Stimulated activated CD4-positive, alpha-beta T cell treated with anti-CD3 and anti-CD28 coated beads, Interleukin-12 subunit alpha, Interleukin-12 subunit beta, amount 100 ng/mL, for 24 hours (primary cell): ENCODE measurements at places on chromosomes 13 and 19.

DNA sequence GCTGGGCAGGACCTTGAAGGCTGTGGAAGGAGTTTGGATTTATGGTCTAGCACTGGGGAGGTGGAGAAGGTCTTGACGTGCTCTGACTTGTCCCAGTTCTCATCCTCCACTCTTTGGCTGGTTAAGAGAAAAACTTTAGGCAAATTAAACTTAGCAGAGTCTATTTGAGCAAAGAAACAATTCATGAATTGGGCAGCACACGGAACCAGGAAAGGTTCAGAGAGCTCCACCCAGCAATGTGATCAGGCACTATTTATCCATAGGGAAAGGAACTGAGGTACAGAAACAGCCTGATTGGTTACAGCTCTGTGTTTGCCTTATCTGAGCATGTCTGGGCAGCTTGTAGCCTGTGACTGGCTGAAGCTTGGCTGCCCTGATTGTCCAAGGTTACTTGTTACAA lies 45.4 kb upstream of the CYP2B6 start:
- DNase-seq = no peak

GRCh38 chr19:14582894-14583340 lies at the start of gene CLEC17A:
CLEC17A (plus strand) TSS chr19:14583084; CDS start chr19:14583161, 77 bp downstream.
- no peak for DNase-seq

DNA sequence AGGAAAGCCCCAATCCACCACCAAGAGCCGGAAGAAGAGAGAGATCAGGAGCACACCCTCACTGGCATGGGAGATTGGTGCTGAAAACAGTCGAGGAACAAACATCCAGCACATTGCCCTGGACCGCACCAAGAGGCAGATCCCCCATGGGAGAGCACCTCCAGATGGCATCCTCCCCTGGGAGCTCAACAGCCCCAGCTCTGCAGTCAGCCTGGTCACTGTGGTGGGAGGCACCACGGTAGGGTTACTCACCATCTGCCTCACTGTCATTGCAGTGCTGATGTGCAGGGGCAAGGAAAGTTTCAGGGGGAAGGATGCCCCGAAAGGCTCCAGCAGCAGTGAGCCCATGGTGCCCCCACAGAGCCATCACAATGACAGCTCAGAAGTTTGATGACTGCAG lies 110.2 kb downstream of the STOML3 start:
- DNase-seq = no peak

DNA sequence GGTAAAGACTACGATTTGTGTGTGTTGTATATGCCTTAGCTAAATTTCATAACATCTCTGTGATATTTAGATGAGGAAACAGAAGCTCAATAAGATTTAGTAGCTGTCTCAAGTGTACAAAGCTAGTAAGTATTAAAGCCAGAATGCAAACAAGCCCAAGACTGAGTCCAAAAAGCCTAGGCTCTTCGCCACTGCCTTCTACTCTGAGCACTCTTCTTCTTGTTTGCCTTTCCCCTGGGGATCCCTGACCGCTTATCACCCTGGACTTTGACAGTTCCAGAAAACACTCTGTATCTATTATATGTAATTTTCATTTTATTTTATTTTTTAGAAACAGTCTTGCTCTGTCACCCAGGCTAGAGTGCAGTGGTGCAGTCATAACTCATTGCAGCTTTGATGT lies 5.8 kb downstream of the TM9SF2 start:
- DNase-seq = no peak

DNA sequence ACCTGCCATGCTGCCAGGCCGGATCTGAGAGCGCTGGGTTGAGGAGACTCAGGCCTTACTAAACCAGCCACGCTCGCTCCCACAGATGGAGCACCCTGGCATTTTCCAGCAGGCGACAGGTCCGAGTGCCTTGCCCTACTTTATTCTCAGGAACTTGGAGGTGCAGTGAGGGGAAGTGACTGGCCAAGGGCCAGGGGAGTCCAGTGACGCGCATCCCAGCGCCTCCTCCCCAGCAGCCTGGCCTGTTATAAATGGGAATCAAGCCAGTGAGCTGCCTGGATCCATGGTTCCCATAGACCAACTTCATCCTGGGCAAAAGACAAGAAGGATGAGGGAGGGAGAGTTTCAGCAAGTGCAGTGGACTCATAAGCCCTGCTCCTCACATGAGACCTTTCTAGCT lies 35.5 kb downstream of the TMED1 start:
- DNase-seq = no peak

DNA sequence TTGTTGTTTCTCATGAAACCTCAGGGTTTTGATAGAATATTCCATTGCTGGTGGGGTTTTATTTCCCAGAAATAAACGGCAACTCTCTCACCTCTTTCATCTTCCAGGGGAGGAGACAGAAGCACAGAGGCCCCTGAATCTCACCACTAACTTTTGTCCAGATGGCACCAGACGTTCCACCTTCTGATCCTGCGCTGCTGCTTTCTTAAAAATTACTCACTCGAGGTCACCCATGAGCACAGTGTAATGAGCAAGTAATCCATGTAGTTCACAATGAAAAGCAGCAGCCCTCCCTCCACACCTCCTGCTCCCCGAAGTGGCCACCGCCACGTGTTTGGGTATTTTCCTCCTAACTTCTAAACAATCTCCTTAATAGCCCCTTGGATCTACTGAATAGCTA lies 51.3 kb downstream of the TEX29 start:
- DNase-seq = no peak

DNA sequence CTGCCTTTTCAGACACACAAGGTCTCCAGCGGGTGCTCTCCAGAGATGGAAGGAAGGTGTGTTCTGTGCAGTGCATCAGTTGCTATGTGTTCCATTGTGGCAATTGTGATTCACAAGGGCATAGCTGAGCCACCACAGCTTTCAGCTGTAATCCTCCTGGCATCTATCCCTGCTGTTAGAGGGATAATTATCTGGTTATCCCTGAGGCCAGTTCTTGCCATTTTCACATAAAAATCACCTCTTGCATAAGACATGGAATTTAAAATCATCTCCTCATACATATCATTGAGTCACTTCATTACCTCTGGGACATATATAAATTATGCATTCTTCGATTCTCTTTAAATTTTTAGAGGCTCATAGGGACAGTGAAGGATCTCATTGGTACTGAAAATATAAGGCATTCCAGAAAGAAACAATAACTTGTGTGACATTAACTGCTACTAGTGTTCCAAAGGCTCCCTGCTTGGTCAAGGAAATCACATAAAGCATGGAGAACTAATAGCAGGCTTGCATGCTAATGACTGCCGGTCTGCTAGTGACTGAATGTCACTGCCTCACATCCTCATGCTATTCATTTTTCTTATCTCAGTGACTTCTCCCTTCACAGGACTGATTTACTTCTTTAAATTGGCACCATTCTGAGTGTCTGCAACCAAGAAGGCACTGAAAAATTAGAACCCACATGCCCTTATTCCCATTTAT lies 214.0 kb downstream of the ENOX1 start:
- DNase-seq = no peak

DNA sequence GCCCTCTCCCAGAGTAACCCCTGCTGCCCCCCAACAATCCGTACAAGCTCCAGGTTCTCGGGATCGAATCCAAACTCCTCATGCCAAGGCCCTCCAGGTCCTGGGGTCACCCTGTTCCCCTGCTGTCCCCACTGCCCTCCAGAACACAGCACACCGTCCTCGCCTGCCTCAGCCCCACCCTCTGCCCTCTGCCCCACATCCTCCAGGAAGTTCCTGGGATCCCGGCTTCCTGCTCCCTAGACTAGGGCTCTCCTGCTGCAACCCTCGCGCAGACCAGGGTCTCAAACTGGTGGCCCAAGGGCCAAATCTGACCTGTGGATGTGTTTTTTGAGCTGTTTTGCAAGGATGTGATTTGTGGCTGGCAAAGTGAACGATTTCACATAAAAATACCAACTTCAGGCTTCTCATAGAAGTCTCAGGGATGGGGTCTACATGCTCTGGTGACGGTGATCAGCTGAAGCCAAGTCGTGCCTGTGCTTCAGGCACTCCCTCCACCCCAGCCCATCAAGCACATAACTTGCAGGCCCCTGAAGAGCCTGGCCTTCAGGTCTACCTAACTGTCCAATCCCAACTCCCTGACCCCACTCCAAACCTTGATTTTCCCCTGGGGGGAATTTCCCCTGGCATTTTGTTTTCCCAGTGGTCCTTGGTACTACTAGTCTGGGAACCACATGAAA lies 1.8 kb downstream of the RABAC1 start:
- no peak for DNase-seq

- no peak for DNase-seq
Observed at GRCh38 chr19:31223740-31224534, 125.3 kb downstream of the TSHZ3 start.

- no peak for DNase-seq
Observed at GRCh38 chr13:39353988-39354387, 249.0 kb downstream of the LHFPL6 start.

DNA sequence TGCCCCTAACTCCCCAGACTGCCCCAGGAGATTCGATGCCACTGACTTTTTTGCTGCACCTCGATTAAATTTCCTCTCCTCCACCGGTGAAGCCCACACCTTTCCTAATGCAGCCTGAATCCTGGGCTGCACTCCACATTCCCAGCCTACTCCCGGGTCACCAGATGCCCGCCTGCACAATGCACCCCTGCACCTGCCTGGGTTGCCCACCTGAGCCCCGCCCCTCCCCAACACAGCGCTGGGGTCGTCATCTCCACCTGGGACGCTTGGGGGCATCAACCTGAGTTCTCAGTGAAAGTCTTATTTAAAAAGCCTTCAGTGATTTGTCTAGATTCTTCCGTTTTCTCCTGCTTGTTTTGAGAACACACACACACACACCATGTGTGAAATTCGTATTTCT lies 24.5 kb upstream of the DPP9 start:
- DNase-seq = no peak

GRCh38 chr19:54470991-54471782 lies 1.9 kb downstream of the CDC42EP5 start:
- no peak for DNase-seq

- DNase-seq = no peak
Observed at GRCh38 chr13:58313219-58313618, 681.7 kb downstream of the PCDH17 start.

DNA sequence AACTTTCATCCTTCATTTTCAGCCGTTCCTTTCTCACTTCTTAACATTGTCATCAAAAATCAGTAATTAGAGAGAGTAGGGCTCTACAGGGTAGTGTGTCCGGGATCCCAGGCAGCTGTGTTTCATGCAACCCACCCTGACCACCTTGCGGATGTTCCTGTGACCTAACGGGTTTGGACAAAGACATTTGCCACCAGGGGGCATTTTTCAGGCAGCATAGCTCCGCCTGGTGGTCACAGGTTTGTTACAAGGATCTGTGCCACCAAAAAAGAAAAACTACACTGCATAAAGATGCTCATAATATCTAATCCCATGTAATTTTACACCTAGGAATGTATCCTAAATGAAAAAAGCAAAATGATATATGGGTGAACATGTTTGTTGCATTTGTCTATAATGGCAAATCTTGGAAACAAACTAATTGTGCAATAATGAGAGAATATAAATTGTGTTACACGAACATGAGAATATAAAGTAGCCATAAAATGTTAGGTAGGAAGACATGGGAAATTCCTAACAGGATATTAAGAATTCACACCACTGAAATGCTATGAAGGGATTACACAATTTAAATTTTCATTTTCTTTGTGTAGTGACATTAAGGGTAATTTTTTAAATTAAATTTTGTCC lies 123.0 kb downstream of the SLC7A1 start:
- DNase-seq = peak; percentile 40

DNA sequence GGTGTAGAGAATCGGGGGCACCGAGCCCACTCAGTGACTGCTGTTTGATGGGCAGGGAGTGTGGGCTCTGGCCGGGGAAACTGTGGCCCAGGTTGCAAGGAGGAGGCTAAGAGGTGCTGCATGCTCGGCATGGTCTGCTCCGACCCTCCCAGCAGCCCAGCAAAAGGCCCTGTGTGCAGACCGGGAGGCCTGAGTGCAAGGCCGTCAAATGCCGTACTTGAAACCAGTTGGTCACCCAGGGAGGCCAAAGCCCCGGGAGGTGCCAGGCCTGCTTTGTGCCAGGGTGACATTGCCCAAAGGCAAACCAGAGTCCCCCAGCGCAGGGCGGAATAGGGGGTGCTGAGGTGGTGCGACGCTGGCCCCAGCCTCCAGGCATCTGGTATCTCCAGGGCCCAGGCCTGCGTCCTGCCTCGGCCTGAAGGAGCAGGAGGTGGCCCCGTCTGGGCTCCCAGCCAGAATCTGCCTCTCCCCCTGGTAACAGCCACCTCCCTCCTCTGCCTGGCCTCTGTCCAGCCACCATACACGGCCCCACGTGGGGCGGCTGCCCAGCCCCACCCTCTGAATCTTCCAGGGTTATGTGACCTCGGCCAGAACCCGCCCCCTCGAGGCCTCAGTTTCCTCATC lies 4.0 kb downstream of the PIK3R2 start:
- no peak for DNase-seq

DNA sequence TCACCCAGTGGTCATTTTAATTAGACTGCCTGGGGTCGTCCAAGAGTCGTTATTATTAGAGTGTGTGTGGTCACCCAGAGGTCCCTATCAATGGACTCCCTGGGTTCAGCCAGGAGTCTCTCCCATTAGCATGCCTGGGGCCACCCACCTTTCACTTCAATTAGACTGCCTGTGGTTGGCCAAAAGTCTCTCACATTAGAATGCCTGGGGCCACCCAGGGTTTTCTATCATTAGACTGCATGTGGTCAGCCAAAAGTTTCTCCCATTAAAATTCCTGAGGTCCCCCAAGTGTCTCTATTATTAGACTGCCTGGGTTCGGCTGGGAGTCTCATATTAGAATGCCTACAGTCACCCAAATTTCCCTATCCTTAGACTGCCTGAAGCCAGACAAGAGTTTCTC lies 1472.6 kb downstream of the UQCRFS1 start:
- DNase-seq = no peak
